ENCODE measurements at places on chromosomes 1 and 21.

DNA sequence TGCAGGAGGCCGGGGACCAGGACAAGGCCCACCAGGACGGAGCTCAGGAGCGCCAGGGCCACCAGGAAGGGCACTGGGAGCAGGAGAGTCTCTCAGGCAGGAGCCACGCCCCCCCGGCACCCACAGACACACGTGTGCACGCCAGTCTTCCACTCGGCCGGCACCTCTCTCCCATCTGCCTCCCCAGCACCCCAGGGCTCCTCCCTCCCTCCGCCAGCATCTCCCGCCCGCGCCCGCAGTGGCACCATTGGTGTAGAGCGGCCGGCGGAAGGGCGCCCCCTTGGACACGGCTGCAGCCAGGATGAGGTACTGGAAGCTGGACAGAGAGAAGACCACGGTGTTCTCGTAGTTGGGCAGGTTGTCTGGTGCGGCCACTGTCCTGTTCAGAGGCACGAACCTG lies 6.1 kb upstream of the MFAP2 start:
- DNase-seq: no peak

DNA sequence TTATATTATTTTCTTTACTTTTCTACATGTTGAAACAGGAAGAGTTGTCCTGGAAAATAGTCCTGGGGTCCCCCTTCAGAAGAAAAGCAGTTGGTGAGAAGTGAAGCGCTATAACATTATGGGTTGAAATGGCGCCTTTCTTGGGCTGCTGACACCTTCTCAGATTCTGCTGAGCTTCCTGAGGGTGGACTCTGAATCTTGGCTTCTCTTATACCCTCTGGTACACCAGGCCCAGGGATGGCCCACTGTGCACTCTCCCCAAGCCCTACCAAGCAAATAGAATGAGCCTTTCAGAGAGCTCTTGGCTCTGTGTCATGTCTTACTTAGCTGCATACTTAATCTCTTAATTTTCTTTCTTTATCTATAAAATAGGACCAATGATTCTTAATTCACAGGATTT lies 42.3 kb downstream of the CD247 start:
- DNase-seq: no peak

- no peak for DNase-seq
Observed at GRCh38 chr1:231918239-231919015, 291.8 kb downstream of the DISC1 start.

DNA sequence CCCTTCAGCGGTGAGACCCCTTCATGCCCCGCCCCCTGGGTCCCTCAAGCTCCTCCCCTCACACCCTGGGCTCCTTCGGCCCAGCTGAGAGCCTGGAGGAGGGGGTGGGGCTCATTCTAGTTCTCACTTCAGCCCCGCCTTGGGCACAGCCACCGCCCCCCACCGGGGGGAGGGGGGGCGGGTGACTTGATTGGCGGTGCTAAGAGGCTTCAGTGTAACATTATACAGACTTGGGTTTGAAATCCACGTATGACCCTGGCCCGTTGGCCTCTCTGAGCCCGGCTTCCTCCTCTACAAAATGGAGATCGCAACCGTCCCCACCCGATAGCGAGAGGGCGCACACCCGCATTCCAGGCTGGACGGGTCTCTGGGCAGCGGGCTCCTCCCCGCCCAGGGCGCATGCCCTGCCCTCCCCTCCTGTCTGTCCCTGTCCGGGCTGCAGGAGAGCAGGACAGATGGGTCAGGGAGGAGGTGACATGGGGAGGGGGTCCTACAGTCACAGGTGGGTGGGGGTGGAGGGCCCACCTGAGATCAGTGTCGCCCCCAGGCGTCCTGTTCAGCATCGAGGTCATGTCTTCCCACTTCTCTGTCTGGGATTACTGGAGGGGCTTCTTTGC lies 5.1 kb downstream of the CLCNKB start:
- no peak for DNase-seq

DNA sequence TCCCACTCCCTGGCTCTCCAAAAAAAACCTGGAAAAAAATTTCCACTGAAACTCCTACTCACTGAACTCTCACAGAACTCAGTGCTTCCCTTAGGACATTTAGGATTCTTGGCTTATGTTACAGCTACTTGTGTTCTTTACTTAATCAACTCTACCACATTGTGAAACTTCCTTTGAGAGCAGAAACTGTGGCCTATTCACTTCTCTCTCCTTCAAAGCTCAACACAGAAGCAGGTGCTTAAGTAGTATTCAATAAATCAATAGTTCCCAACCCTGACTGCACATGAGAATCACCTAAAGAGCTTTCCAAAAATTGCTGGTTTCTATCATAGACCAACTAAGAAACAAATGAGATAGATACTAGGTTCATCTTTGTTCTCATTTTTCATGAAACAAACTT lies 67.9 kb upstream of the DMRTA2 start:
- DNase-seq: no peak

GRCh38 chr1:34164771-34165391 lies at the start of gene CSMD2:
Gene CSMD2, minus strand, starts transcription at chr1:34165230. Its CDS starts 133 bp downstream, at chr1:34165097.
- DNase-seq: no peak

DNA sequence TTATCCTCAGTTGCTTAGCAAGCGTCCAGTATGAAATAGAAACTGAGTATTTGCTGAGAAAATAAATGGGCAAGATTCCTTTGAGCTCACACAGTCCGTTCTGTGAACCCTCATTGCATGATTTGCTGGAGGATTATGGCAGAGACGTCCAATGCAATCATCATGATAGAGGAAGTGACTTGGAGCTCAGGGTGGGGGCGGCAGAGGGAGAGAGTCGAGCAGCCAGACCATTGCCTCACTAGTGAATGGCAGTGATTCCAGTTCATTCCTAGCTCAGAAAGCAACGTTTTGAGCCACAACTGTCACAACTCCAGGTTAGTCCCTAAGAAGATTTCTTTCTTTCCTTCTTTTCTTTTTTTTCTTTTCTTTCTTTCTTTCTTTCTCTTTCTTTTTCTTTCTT lies 27.5 kb upstream of the COL9A2 start:
- no peak for DNase-seq

DNA sequence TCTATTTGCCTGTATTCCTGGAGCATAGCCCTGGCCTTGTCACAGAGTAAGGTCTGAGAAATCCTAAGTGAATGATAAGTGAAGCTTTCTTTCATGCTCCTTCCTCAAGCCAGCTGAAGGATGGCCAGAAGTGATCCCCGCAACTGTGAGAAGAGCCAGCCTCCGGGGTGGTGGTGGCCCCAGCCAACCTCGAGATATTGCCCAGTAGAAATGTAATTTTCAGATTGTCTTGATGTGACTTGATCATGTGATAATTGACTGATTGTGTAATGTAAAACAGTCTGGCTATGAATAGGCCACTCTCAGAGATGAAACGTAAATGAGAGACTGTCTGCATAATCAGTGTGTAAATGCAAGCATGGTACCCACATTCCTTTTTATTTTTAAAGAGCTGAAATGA lies 242.4 kb upstream of the CAMK1G start:
- DNase-seq: no peak

- no peak for DNase-seq
Observed at GRCh38 chr1:38340409-38340808, 293.8 kb upstream of the POU3F1 start.

- DNase-seq: no peak
Observed at GRCh38 chr21:17334484-17334883, 178.4 kb upstream of the CXADR start.

DNA sequence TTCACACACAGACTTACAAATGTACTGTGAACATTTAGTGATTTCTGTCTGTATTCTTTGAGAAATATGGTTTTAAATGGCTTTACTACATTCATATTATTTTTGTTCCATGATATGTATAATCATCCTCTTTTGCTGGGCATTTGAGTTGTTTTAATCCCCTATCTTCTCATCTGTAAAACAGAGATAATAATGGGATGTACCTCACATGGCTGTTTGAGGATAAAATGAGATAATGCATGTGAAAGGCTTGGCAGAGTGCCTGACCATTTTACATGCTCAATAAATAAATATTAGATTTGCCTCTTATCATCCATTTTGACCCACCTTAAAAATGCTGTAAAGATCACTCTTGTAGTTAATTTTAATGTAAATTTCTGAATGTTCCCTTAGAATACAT lies 197.2 kb downstream of the C1orf94 start:
- DNase-seq: no peak

DNA sequence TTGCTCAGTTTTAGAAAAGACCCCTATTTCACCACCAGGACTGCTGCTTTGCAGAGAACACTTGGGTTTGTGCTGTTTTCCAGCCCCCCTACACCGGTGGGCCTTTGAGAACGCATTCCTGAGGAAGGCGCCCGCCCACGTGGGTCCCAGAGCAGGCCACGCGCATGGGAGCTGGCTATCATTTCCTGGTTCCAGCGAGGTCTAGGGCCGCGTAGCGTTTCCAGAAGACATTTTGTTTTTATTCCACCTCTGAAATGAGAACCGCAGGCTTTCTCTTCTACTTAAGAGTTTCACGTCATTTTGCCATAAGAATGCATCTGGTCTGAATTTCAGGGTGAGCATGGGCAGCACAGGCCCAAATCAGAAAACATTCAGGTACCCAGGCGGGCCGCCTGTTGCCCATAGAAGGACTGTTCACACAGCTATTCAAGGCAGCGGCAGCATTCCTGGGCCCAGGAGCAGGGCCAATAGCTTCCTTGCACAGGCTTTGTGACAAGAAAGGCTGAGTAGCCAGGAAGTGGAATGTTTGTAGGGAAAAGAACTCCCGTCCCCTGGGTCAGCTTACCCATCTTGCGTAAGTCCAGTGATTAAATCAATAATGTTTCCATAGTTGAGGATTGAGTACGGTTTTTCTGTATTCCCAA lies 1.4 kb upstream of the KLHL21 start:
- no peak for DNase-seq

- DNase-seq: no peak
Observed at GRCh38 chr1:204383163-204383904, 23.6 kb upstream of the PLEKHA6 start.

- no peak for DNase-seq
Observed at GRCh38 chr1:245906207-245906606, 600.9 kb downstream of the SMYD3 start.

DNA sequence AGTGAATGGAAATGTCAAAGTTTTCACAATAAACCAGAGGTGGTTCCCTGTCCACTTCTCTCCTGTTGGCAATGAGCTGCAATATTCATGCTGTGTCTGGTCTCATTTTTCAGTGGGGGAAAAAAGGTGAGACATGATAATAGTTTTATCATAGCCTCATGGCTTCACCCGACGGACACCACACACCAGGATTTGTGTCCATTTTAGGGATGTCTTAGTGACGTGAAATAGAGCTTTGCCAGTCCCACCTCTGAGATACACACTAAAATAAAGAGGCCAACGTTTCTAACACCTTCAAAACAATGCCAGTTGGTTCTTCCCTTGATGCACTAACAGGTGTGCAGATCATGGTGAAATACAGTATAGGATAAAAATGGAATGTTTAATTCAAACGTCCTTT lies 91.5 kb upstream of the TLR5 start:
- no peak for DNase-seq

GRCh38 chr1:200184196-200184595 lies 156.7 kb downstream of the NR5A2 start:
- no peak for DNase-seq

DNA sequence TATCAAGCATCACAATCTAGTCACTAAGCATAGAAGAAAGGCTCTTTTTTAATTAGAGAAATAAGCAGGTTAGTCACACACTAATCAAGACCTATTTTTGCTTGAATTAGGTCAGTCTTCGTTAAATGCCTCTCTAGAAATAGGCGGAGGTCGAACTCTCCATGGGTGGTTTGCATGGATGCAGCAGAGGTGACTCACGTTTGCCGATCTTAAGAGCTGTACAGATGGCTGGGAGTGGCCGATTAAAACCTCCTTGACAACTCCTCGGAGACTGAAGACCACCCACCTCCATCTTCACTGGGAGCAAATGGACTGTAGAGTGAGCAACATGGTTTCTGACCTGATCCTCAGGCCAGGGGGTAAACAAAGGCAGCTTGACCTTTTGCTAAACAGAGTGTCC lies 249.3 kb downstream of the ZNF648 start:
- no peak for DNase-seq

GRCh38 chr1:59577774-59578173 lies 237.0 kb upstream of the HOOK1 start:
- no peak for DNase-seq

DNA sequence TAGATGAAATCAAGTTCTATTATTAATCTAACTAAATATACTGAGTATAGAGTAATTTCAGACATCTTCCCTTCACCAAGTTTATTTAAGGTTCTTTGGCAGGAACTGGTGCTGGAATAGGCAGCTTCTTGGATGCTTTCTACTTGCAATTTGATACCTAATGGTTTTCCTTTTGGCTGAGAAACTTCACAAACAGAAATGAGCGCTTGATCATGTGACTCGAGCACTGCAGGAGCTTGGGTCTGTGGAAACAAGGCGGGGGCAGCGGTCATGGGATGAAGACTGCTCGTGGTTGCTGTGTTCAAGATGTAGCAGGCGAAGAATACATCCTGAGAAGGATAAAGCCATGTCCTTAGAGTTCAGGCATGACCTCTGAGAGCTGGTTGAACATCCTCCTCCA lies 136.8 kb downstream of the PTPRC start:
- no peak for DNase-seq

DNA sequence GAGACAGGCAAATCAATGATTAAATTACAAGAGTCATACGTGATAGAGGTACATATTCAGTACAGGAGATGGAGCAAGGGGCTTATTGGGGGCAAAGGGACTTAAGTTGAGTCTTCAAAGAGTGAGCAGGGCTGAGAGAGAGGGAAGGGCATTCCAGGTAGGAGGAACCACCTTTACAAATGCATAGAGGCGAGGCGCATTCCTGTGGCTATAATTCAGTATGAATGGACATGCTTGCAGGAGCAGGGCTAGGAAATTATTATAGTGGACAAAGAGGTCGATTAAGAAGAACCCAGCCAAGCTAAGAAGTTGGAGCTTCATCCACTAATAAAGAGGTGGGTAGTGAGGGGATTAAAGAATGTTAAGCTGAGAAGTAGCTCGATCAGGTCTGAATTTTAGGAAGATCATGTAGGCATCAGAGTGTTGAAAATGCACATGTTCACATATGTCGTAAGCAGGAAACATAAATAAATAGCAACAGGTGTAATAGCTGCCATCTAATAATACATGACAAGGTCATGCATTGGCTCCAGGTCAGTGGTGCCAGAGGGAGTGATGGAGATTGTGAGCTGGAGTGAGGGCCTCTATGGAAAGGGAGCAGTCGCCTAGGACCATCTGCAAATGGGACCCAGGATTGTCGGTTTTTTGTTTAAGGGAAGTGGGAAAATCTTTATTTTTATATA lies 12.0 kb upstream of the HNRNPU start:
- no peak for DNase-seq

- peak; percentile 41 for DNase-seq
Observed at GRCh38 chr1:17437580-17438317, 1.7 kb downstream of the RCC2 start.

DNA sequence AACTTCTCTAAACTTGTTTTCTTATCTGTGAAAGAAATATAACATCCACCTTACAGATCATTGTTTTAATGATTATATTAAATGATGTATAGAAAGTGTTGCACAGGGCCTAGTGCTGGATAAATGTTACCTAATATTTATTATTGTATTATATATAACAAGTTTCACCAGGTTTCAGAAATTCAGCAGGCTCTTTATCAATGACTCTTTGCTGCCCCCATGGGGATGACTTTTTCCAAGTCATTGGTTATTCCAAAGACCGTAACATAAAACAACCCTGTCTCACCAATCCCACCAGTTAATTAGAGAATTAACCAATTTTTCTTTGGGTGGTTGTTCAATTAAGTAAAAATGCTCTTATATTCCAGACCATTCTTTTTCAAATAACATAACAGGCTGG lies 7.3 kb upstream of the DEDD start:
- no peak for DNase-seq

- no peak for DNase-seq
Observed at GRCh38 chr21:32198384-32198783, 80.5 kb downstream of the MIS18A start.

- no peak for DNase-seq
Observed at GRCh38 chr1:113809670-113810602, 2.3 kb downstream of the RSBN1 start.

Data from stimulated activated CD4-positive, alpha-beta T cell treated with anti-CD3 and anti-CD28 coated beads, Interleukin-1b, Interleukin-23, amount 100 ng/mL, for 1 hour (primary cell).